ENCODE measurements at places on chromosomes 5 and 9.

DNA sequence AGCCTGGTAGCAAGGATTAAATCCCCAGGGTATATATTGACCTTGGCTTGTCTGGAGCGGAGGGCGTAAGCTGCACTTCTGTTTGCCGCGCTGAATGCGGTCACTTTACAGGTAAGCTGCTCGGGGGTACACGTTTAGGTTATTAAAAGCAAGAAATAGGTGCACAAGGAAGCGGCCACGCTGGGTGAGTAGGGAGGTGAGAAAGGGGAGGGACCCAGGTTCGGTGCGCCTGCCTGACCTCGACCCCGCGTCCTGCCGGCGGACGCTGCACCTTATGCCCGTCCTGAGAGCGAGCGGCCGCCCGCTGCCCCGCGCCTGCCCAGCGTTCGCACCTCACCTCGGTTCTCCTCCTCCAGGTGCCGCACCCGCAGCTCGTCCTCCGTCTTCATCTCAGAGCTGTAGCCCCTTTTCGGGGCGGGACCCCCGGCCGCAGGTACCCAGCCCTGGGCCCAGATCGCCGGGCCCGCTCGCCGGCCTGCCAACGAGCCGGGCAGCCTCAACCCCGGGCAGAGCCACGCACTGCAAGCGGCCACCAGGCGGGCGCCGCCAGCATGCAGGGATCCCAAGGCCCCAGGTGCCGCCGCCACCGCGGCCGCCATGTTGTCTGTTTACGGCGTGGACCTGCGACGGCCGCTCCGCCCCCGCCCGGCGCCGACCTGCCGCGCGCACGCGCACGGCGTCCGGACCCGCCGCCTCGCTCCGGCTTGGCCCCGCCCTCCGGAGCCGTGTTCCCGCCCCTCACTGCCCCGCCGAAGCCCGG is at the start of gene AUH:
Gene AUH, minus strand, starts transcription at position 628 of the 760 bp plus-strand sequence. Its CDS starts 29 bp downstream, at position 599.
- DNase-seq: peak; percentile 87

GRCh38 chr5:55416306-55416705 is 108.5 kb downstream of the MTREX start:
- DNase-seq: no peak

- DNase-seq: no peak
These were observed 942 bp upstream of the NRG2 start for GRCh38 chr5:140044041-140044440.

DNA sequence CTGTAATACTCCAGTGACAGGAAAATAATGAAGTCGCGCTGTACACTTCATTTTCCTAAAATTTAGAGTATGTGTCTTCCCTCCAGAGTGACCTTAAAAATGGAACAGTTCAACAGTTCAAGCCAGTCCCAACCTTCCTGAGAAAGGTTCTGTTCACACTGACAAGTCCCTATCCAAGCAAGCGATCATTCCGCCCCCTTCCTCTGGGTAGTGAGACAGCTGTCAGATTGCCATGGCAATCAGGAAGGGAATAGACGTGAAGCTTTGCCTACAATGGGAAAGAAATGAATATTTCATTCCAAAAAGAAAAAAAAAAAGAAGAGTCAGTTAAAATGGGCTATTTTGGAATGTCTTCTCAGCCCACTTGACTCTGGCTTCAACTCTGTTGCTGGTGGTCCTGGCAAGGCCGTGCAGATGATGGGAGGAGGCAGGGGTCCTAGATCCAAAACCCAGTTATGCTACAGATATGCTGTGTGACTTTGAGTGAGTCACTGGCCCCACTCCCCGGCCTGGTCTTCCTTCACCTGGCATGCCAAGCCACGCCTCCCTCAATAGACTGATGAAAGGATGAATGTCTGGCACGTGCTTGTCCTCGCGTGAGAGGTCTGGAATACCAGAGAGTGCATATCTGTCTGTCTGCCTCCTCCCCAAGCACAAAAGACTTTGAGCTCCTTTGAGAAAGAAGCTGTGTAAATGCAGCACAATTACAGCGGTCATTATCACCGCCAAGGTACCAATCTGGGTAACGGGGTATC is 165.8 kb upstream of the WWC1 start:
- no peak for DNase-seq

GRCh38 chr9:75570538-75570937 is 319.9 kb upstream of the PCSK5 start:
- DNase-seq: no peak

- no peak for DNase-seq
These were observed 113.8 kb downstream of the TLE4 start for GRCh38 chr9:79685577-79685976.

- DNase-seq: no peak
These were observed 5.1 kb downstream of the GRK6 start for GRCh38 chr5:177431317-177432142.

GRCh38 chr9:134533850-134534588 is 107.6 kb upstream of the COL5A1 start:
- DNase-seq: peak; percentile 74

GRCh38 chr5:71695071-71695470 is 24.0 kb upstream of the CARTPT start:
- DNase-seq: no peak

DNA sequence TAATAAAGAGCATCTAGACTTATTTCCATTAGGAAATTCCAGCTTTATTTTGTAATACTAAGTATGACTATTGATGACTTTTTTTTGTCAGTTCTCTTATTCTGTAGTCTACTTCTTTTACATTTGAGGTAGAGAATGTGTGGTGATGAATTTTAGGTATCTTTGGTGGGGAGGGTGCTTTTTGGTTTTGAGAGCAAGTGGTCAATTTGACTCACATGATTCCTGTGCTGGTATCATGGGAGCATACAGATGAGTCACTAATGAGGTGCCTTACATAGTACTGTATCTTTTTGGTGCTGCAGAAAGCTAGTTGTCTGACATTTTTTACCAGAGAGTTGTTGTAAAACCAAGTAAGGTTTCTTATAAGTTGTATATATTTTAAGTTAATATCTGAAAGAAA is 35.3 kb downstream of the ERBIN start:
- no peak for DNase-seq

DNA sequence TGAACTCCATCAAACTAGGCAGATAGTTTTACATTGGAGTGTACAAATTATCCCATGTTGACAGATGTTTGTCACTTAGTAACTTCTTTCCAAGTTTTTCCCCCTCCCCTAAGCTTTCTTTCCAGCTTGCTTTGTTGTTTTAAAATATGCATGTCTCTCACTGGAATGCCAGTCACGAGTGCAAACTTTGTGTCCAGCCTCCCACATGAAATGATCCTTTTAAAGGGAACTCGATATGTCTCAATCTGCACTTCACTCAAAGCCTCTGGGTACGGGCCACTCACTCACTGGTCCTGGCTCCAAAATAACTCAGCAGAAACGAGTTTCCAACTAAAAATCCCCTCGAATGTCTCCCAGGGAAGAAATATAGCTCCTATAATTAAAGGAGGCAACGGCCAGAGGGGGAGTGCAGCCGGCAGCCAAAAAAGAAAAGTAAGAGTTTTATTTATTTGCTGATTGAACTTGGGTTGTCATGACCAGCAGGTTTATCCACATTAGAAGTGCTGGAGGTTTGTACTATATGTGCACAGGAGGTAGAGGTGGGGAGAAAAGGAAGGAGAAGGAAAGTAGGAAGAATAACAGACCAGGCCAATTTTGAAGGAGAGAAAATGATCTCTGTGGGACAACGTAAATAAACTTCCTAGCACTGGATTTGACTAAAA is 17.5 kb downstream of the NR2F1 start:
- DNase-seq: no peak

- no peak for DNase-seq
These were observed 97.3 kb downstream of the STARD4 start for GRCh38 chr5:111415053-111415452.

- no peak for DNase-seq
These were observed 430.9 kb downstream of the DMAC1 start for GRCh38 chr9:7368410-7369292.

- DNase-seq: no peak
These were observed 62.7 kb upstream of the GRAMD2B start for GRCh38 chr5:126360467-126360866.

DNA sequence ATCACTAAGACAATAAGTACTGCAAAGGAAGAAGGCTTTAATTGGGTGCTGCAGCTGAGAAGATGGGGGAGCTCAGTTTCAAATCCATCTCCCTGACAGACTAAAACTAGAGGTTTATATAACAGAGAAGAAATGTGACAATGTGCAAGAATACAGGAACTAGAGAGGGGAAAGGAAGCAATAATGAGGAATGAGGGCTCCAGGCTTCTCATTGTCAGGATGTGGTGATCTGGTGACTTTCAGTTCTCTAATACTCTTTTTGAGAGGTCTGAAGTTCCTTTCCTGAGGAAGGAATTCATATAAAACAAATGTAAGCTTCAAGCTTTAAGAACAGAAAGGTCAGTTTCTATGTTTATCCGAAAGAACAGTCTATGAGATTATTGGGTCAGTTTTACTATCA is 42.5 kb upstream of the SPATA31E1 start:
- no peak for DNase-seq

DNA sequence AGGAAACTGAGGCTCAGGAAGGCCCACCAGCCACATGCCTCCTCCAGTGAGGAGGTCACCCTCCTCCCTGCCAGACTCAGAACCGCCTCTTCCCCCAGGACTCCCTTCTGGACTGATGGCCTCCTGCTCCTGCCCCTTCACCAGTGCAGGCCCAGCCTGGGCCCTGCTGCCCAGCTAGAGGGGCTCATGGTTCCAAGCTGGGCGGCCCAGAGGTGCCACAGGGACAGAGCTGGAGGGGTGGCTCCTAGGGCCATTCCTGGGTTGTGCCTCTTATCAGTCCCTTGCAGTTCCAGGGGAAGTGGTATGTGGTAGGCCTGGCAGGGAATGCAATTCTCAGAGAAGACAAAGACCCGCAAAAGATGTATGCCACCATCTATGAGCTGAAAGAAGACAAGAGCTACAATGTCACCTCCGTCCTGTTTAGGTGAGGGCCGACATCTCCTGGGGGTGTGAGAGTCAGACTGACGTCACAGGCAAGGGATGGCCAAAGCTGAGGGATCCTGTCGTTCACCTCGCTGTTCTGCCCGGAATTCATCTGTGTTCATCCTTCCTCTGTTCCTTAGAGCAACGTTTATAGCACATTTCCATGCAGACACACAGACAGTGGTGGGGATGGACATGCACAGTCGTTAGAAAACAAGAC is 819 bp downstream of the LCN2 start:
- DNase-seq: no peak

DNA sequence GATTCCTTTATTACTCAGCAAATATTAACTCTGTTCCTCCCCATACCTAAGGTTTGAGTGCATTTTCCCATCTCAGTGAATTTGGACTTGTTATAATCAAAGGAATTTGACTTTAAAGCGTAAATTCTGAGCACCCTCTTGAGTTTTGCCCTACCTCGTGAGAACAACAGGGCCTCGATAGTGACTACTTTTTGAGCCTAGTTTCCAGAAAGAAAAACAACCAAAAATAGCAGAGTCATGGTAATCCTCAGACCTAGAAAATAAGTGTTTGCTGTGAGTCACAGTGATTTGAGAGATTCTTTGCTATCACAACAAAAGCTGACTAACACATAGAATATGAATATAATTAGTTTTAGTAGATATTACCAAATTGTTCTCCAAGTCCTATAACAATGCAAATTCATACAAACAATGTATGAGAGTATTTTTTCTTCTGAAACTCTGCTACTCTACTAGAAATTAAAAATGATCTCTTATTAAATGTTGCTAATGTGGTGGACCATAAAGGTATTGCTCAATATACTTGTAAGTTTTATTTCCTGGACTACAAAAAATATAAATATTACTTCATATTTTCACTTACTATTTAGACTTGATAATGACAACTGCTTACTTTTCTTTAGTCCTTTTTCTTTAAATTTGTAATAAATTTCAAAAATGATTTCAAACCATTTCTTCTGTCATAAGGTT is 759.7 kb downstream of the BRINP1 start:
- DNase-seq: no peak

DNA sequence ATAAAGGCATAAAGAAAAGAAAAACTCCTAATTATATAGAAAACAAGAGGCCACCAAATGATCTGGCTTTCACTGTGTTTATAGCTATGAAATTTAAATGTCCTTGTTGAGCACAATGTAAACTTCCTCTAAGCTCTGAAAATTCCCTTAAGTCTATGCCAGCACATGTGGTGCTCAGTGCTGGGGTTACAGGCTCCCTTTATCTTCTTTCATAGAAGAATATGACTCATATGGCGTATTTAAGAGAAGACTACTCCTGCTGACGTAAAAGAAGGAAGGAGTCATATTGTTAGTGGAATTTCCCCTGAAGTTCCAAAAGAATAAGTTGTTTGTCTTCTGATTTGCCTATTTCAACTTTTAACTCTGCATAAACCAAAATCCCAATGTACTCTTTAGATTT is 30.4 kb downstream of the RNF145 start:
- no peak for DNase-seq

GRCh38 chr5:151363673-151364072 is 16.3 kb upstream of the SLC36A2 start:
- DNase-seq: no peak

DNA sequence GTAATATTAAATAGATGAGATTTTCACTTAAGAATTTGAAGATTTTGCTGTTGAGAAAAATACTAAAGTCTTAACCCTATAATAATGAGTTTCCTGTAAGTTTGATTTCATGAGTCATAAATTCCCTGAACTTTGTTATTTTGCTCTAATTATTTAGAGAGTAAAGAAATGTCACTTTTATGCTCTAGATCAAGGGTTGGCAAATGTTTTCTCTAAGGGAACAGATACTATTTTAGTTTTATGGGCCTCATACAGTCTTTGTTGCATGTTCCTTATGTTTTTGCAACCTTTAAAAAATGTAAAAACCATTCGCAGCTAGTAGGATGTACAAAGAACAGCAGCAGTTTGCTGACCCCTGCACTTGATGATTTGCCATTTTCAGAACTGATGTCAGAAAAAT is 480 bp upstream of the TXNDC8 start:
- DNase-seq: no peak

DNA sequence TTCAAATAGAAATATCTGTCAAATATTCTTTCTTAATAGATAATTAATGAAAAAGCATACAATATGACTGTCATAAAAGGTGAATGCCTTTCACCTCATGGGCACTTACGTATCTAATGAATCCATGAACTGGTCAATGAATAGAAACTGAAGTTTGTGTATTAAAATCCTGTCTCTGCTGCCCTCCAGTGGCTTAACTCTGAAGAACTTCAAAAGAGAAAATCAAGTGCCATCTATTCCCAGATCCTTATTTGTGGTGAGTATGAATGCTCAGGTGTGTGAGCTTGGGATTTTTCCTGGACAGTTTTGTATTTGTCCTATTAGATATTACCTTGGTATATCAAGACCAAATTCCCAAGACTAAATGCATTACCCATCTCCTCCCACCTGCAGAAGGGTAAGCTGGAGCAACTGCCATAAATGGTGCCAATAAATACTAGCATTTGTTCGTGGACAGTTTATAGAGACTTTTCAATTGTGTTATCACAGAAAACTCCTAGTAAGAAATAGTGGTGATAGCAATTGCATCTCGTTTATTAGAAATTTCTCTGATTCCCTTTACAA is 44.0 kb upstream of the SVEP1 start:
- peak; percentile 77 for DNase-seq

DNA sequence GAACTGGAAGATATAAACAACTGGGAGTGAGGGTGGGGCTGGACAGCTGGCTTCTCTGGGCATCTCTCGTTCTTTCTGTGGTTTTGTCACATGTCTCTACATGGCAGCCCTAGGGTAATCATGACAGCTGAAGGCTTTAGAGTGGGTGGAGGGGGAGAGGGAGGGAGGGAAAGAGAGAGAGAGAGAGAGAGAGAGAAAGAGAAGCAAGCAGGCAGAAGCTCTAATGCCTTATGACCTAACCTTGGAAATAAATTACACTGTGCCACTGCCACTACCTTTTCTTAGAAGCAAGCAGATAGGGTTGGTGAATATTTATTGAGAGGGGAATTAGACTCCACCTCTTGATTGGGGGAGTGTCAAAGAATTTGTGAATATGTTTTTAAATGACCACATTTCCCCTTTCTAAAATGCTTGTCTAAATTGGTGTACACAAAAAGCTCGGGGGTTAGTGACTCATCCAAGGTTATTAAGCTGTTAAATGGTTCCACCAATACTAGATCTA is 2.6 kb upstream of the DAPK1 start:
- DNase-seq: no peak

All from globus pallidus (tissue), 1 donor.